ENCODE measurements at places on chromosomes 4 and X.

DNA sequence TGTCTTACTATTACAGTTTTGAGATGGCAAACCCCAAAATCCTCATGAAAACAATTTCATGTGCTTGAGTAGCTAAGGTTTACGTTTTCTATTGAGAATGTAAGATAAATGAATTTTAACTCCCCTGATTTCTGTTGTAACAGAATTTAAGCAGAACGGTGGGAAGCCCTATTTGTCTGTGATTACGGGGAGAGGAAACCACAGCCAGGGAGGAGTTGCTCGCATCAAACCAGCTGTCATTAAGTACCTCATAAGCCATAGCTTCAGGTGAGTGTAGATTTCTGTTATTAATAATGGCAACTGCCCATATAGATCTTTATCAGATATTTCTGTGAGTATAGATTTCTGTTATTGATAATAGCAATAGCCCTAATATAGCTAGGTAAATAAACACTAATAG lies 44.2 kb upstream of the RHOH start:
- DNase-seq = no peak

DNA sequence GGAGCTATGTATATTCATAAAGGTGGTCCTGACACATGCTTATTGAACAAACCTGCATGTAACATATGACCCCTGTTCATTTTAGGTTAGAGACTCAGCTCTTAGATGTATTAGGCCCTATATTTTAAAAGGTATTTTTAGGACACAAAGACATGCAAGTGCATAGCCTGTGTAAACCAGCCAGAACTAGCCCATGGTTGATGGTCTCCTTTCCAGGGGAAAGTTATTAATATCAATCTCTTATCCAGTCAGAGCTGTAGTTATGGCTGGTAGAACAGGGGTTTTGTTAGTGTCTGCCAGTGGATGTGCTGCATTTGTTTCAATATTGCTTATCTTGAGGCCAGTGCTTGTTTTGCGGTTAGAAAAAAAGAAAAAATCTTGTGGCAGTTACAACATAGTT lies 488.6 kb downstream of the KCTD8 start:
- DNase-seq = no peak

DNA sequence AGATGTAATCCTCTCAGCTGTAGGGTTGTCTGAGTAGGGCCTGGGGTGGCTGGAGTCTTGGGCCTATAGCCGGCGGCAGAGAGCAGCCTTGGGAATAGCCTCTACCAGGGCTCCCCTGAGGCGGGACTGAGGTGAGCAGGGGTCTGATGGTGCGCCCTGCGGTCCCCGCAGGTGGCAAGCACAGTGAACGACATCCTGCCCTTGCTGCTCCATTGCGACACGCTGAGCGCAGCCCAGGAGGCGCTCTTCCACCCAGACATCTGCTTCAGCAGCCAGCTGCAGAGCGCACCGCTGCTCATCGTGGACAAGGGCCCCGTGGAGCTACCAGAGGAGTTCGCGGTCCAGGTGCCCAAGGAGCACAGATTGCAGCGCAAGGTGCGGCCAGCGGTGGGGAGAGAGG lies 317.0 kb downstream of the ADGRL3 start:
- DNase-seq = no peak

GRCh38 chr4:7779432-7779768 lies 160.3 kb downstream of the AFAP1 start:
- no peak for DNase-seq
